Stimulated activated CD4-positive, alpha-beta T cell treated with anti-CD3 and anti-CD28 coated beads, Interleukin-2, amount 100 ng/mL, for 4 hours (primary cell): ENCODE measurements at places on chromosomes 3 and 15.
A peak's percentile ranks its signal among the peaks of the same experiment; 100 is the strongest.

- no peak for DNase-seq
These were observed 23.4 kb downstream of the BOC start for GRCh38 chr3:113234688-113235260.

GRCh38 chr3:194306109-194306686, 44.9 kb downstream of the CPN2 start:
- peak; percentile 13 for DNase-seq

DNA sequence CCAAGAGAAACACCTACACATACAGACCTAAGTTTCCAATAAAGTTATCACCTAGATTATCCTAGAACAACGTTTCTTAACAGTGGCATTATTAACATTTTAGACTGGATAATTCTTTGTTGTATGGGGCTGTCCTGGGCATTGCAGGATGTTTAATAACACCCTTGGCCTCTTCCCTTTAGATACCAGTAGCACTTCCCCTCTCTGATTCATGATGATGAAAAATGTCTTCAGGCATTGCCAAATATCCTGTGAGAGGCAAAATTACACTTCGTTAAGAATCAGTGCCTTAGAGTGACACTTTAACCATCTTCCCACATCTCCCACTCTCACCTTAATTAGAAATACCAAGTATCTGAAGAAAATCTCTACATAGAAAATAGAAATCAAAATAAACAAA, 352.6 kb downstream of the CGGBP1 start:
- no peak for DNase-seq

DNA sequence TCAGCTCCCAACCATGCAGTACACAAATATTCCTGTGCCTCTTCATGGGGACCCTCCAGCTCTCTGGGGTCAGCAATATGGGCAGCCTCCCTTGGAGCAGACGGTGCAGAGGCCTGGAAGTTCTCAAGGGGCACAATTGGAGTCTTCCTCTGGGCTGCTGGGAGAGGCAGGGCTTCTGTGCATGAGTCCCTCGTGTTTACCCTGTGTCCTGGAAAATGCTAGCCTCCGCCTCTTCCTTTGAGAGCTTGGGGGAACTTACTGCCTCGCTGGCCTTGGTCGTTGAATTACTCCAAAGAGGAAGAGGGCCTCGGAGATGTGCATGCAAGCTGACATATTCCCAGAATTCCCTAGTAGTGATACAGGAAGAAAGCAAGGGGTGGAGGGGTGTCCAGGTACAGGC, 284.4 kb upstream of the IGF1R start:
- no peak for DNase-seq

GRCh38 chr15:58467722-58468423, 36.1 kb downstream of the LIPC start:
- DNase-seq: no peak

DNA sequence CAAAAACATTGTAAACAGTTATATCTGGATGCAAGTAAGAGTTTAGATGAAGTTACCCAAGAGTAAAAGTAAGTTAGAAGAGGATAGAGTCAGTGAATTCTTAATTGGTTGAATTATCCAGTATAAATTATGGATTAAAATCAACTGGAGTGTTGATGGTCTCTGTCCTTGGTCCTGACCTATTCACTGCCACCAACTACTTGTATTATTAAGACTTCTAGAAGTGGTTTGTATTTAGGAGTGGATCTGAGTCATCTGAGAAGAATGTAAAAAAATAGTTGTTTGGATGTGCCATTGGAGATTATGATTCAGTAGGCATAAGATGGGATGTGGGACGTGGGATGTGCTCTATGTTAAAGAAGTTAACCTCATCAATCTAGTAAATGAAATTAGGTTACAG, 86.4 kb downstream of the SYNPR start:
- no peak for DNase-seq

DNA sequence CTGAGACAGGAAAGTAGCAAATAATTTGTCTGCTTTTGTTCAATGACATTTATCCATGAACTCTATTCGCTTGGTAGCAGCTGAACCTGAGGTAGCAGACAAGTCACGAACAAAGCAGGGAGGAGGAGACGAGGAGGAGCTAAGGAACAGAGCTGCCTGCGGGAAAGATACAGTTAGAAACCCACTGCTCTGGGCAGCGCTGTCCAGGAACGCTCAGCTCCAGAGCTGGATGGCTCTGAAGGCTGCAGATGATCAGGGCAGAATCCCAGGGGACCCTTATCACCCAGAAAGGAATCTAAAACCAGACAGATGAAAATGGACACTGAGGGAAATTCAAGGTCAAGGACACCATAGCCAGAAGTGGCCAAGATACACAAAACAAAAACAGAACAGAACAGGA, 257.8 kb downstream of the CD47 start:
- no peak for DNase-seq

DNA sequence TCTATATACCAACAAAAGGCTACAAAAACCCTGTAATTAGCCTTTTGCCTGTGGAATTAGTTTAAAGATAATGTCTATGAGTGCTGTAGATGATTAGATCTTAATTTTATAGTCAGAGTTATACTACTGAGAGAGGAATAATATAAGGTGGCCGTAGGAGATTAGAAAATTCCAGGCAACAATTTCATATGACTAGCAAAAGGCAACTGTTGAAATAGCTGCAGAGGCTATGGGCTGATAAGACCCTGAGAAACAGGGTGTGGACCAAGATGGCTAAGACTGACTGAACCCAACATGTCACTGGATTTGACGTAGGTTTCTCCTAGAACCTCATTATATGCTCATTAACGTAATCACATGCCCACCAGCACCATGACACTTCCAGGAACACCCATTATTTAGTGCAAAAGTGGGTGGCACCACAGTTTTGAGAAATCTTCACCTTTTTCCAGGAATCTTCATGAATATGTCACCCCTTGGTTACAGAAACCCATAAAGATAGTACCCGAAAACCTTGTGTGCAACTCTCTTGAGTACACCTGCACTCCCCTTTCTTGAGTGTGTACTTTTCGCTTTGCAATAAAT, 29.1 kb upstream of the SCG3 start:
- no peak for DNase-seq

DNA sequence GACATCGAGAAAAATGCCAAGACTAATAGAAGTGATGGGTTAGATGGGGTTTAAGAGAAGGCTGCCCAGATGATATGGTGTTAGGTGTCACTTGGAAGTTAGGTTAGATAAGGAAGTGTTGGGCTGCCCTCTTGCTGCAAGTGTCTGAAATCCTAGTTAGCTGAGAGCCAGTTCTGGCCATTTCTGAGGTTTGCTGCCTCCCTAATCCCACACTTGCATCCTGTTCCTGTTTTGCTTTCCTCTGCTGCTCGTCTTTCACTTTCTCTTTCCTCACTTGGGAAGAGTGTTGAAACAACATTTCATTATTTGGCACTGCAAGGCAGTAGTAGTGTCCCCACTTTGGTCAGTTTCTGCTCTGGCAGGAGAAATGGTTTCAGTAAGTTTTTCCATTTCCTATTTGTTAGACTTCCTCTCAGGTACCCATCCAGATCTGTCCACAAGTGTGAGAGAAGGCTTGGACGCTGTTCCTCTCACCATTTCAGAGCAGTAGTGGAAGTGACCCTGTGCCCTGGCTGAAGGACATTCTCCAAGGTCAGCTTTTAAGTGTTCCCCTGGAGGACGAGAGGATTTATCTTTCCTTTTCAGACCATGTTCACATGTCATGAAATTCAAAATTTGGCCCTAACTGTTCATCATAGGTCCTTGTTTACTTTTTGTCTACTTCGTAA, 93.3 kb downstream of the ADAMTSL3 start:
- DNase-seq: no peak

DNA sequence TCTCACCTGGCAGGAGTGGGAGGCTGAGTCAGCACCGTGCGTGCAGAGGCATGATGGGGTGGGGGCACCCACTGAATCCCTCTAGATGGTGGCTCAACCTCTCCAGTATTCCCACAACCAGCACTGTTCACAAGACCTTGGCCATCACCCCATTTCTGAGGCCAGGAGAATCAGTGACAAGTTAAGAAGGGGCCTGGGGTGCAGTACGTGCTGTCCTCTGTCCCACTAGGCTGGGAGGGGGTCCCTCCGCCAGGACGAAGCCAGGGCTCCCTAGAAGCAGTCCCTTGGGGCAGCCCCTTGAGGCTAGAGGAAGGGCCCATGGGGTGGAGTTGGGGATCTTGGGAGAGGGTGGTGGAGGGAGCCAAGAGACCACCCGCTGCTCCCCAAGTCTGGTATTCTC, 4.8 kb downstream of the MYL3 start:
- no peak for DNase-seq

DNA sequence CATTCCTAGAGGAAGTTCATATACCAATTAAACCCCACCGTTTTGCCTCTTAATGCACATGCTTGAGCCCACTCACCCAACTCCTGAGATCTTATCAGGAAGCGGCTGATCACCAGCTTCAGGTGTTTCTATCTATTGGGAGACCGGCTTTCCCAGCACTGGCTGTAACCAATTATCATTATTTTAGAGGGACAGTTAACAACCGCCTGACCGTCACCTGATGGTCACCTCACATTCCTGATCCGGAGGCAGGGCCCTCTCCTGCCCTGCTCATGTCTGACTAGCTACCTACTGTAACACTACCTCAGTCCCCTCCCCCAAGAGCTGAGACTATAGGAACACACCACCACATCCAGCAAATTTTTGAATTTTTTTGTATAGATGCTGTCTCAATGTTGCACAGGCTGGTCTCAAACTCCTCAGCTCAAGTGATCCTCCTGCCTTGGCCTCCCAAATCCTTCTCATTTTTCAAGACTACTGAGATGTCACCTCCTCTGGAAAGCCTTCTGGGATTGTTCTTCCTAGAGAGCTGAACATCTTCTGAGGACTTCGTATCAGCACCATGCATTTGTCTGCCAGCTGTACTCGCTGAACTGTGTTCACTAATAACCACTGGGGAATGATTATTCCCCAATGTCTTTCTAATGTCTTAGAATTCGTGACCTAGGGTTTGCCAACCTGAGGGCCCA, 84.8 kb downstream of the LSM3 start:
- DNase-seq: no peak

- no peak for DNase-seq
These were observed 3.2 kb upstream of the BCL2L10 start for GRCh38 chr15:52115598-52116427.
